ENCODE measurements at places on chromosomes 7 and 10.

DNA sequence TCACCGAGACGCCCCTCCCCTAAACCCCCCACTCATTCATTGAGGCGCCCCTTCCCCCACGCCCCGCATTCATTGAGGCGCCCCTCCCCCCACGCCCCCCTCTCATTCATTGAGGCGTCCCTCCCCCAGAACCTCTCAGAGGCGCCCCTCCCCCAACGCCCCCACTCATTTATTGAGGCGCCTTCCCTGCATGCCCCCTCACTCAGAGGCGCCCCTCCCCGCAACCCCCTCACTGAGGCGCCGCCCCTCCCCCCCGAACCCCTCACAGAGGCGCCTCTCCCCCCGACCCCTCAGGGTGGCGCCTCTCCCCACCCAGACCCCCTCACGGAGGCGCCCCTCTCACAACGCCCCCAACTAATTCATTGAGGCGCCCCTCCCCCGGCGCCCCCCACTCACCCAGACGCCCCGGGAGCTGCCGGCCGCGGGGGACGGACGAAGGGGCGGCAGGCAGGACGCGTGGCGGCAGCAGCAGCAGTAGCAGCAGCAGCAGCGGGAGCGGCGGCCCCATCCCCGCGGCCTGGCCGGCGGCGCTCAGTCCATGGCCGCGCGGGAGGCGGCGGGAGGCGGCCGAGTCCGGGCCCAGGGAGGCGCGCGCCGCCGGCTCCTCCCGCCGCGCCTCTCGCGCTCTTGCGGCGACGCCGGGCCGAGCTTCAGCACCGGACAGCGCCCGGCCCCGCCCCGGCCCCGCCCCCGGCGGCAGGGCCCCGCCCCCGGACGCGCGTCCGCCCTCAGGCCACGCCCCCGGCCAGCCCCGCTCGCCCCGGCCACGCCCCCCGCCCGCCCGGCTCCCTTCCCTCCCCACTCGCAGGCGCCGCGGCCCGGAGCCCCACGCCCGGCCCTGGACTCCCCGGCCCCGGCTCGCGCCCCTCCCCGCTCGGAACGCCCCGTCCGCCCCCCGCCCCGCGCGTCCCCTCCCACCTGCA, at the start of gene PTPRN2:
Gene PTPRN2 (minus strand): TSS at position 662 of the 923 bp plus-strand sequence.
- peak; percentile 39 for DNase-seq

GRCh38 chr10:43194859-43195258, 56.6 kb downstream of the CSGALNACT2 start:
- no peak for DNase-seq

- no peak for DNase-seq
Measured at GRCh38 chr7:126303926-126304325, 948.8 kb downstream of the GRM8 start.

DNA sequence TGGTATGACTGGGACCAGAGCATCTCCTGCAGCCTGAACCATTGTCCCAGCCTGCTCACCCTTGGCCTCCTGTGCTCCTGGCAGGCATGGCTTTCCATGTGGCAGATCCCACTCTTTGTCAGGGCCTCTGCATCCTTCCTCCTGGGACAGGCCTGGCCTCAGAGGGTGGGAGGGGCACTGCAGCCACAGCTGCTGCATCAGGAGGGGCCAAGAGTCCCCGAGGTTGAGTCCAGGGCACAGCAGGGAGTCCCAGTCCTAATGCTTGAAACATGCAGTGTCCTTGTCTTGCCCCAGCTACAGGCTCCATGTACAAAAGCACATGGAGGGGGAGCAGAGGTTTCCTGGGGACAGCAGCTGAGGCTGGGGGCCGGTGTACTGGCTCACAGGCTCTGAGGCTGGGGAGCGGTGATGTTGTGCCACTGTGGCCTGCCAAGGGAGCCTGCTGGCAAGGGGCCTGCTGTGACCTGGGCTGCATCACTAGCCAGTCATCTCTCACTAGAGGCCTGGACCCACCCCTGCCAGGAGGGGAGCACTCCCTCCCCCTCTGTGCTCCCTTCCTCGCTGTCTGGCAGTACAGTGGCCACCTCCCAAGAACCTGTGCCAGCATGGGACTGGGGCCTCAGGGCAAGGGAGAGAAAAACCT, 144.8 kb downstream of the ZNF248 start:
- no peak for DNase-seq

DNA sequence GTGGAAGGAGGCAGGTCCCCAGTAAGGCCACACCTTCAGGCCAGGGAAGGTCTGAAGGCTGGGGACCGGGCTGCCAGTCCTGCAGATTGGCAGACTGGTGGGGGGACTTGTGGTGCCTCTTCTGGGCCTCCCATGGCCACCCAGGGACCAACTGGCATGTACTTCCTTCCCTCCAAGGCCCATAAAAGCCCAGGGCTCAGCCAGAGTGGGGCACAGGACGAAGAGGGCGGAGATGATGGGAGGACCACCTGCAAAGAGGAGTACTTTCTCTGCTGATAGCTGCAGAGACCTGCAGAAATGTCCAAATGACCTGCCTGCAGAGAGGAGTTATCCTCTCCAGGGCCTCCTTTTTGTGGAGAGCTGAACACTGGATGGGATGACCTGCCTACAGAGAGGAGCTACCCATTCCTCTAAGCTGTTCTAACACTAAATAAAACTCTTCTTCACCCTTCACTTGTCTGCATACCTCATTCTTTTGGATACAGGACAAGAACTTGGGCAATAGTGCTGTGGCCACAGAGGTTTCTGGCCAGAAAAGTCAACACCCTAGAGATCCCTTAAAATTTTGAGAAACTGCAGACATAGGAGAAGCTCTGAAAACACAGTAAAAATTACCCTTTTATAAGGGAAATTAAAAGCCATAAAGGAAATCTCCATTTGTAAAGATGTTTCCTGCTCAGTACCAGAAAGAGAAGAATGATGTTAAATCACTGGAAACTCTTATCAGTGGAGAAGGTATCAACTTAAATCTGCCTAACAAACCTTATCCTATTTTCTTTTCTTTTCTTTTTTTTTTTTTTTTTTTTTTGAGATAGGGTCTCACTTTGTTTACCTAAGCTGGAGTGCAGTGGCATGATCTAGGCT, 20.7 kb upstream of the PRF1 start:
- DNase-seq, result peak; percentile 53

- DNase-seq, result no peak
Measured at GRCh38 chr7:100888291-100888987, 1.1 kb downstream of the UFSP1 start.

DNA sequence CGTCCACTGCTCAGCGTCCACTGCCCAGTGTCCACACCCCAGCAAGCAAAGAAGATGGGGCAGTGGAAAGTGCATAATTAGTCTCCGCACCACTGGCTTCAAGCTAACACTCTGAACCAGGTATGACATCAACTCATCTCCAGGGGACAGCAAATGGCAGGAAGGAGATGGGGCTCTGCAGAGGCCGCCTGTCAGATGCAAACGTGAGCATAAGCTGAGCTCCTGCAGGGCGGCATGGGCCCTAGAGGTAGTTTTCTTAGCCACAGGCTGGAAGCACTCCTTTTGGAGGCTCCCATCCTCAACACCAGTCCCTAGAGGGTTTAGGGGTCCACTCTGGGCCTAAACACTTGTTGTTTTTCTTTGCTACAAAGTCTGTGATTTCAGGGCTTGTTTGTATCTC, 335.8 kb upstream of the MKI67 start:
- no peak for DNase-seq
